ENCODE measurements at places on chromosomes 7 and 10. TPM values are rescaled to one million over a fixed set of nuclear protein-coding genes. Genes with fewer than 3 reads are reported as not detected.

- H3K4me3 ChIP-seq = no peak overlapping the region
- DNase-seq = no peak
- no peak overlapping the region for H3K27ac ChIP-seq
- no peaks in the 10 kb centered on the region for H3K4me1 ChIP-seq
- H3K27me3 ChIP-seq = no peaks in the 10 kb centered on the region
- H3K36me3 ChIP-seq = peaks cover 53% of the 10 kb centered on the region
Measured at GRCh38 chr10:359093-359492, 223.8 kb downstream of the ZMYND11 start.

DNA sequence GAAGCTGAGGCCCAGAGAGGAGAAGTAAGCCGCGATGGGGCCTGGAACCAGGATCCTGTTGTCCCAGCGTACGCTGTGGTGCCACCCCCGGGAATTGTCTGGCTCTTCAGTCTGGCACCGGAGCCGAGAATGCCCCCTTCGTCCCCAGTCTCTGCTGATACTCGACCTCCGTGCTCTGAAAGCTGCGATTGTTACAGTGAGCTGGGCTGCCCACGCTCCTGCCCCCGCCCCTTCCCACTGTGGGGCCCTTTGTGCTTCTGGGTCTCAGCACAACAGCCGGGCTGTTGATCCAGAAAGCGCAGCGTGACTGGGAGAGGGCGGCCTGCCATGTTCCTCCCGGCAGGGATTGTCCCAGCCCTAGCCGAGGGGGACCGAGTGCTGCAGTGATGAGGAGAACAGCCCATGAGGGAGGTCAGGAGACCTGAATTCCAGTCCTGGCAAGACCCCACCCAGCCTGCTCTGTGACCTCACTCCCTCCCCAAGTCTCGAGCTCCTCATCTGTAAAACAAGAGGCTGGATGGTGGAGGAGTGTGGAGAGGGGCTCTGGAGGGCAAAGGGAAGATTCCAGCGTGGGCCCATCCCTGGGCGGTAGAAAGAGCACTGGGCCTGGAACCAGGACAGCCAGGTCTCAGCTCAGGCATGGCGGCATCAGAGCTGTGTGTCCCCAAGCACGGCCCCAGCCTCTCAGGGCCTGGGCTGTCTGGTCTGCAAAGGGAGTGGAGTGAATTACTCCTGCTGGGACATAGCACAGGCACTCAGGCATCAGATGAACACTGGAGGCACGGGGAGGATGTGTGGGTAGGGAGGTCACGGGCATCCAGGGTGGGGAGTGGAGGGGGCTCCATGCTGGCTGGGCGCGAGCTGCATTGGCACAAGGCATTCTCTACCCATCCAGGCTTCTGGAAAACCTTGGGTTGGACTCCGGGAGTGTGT lies 43.6 kb downstream of the TSPAN15 start:
- H3K27me3 ChIP-seq = no peaks in the 10 kb centered on the region
- peaks cover 10% of the 10 kb centered on the region for H3K36me3 ChIP-seq
- H3K4me1 ChIP-seq = peaks cover 15% of the 10 kb centered on the region
- H3K27ac ChIP-seq = no peak overlapping the region

DNA sequence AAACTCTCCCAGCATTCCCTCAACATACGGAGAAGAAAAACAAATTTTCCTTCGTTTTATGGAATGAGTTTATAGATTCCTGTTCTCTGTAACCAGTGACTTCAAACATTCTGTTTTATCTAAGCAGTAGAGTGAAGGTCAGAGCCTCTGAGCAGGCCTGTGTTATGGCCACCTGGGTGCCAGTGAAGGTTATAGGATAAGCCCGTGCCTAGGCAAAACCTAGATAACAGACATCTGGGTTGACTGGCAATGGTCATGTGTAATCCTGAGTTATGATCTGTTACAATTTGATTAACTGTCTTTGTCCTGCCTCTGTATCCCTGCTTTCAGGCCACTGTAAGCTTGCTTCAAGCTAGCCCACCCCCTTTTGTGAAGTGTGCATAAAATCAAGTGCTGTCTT lies 8.3 kb downstream of the LSM5 start:
- no peaks in the 10 kb centered on the region for H3K27me3 ChIP-seq
- H3K4me3 ChIP-seq = no peak overlapping the region
- H3K36me3 ChIP-seq = no peaks in the 10 kb centered on the region
- no peak for DNase-seq
- no peaks in the 10 kb centered on the region for H3K4me1 ChIP-seq
- no peak overlapping the region for H3K27ac ChIP-seq

DNA sequence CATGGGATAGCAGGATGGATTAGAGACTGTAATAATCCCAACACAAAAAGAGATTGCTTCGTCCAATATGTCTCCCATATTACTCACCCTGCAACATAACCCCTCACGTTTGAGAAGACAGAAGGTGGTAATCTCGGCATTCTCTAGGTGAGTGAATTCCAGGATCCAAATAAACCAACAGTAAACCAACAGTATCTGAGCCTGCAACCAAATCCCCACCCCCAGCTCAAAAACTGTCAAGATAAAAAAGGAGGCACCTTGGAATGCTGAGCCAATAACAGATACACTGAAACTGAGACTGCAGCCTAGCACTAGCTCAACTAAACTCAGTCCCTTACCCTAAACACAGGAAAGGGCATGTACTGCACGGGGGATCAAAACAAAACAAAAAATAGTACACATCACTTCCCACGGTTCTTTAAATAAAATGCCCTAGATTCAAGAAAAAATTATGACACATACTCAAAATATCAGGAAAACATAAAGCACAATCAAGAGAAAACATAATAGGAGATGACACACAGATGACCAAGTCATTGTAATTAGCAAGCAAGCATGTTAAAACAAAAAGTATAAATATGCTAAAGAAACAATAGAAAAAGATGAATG lies 28.0 kb downstream of the IPMK start:
- peaks cover 6% of the 10 kb centered on the region for H3K4me1 ChIP-seq
- no peak overlapping the region for H3K27ac ChIP-seq

ADAM12 gene
- 0.59 TPM for total RNA-seq

LBX1 gene
- not detected for total RNA-seq
